Esophagus mucosa (tissue), 1 donor: ENCODE measurements at places on chromosomes 4 and X.

- ATAC-seq, result no peak
Observed at GRCh38 chrX:15160558-15161095, 109.3 kb downstream of the ASB9 start.

DNA sequence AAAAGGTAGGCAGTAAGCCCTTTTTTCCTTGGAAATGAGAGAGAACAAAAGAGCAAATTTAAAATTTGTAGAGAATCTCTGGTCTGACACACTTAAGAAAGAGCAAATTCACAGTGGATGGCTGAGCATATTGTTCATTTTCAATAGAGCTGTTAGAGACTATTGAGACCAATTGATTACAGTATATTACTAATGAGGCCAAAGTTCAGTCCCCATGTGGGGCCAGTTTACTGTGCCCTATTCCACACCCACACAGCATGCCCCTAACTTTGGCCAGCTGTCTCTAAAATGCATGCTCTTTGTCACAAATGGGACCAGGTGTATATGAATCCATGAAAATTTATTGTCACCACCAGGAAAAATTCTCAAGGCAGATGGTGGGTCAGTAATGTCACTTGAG, 470.5 kb downstream of the PCDH7 start:
- ATAC-seq, result no peak

DNA sequence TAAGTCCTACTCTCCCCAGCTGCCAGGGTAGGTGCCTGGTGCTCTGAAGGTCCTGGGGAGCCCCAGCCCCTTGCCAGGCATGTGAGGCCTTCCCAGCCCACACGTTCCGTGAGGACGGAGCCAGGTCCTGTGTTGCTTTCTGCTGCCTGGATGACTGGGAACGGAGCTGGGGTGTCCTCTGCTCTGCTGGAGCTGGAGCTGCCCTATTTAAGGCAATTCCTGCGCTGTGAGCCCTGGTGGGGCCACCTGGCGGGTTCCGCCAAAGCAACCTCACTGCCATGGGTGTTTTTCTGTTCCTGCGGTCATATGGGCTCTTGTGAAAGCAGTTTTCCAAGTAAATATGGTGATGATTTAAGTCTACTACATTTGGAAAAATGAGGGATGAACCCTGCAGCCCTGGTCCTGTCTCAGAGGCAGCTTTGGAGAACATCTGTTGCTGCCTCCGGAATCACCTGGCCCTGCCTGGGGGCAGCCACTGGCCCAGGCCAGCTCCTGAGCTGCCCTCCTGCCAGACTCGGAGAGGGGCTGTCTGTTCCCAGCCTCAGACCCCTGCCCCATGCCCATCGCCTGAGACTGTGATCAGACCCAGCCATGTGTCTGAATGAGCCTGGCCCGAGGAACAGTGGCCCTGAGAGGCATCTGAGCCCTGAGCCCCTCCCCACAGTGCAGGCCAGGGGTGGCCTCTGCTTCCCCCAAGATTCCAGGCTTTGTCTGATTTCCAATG, 33.2 kb downstream of the FGFRL1 start:
- no peak for ATAC-seq

GRCh38 chr4:148057984-148058859, 326.3 kb downstream of the ARHGAP10 start:
- no peak for ATAC-seq

- ATAC-seq, result no peak
Observed at GRCh38 chrX:23952984-23953907, 45.4 kb downstream of the CXorf58 start.

- no peak for ATAC-seq
Observed at GRCh38 chr4:173367285-173367684, 3.5 kb upstream of the SAP30 start.

- no peak for ATAC-seq
Observed at GRCh38 chr4:146842876-146843275, 102.8 kb downstream of the TTC29 start.

DNA sequence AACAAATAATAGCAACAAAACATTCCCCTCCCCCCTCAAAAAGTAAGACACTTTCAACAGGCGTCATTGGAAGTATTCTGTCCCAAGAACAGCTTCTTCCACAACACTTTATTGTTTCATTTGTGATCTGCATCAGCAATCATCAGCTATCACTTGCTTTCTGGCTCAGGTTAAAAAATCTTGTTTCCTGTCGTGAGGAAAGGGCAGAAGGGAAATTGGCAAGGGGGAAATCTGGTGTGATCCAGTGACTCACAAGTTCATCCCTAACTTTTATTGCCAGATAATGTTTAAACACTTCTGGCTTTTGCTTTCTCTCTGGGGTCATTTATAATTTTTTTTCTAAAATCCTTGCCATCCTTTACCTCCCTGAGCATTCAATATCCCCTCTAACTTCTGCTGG, 247.4 kb upstream of the GIMD1 start:
- no peak for ATAC-seq

- no peak for ATAC-seq
Observed at GRCh38 chr4:1204828-1205585, 32.6 kb upstream of the SPON2 start.

- ATAC-seq, result no peak
Observed at GRCh38 chrX:57651169-57651919, 28.7 kb downstream of the NLRP2B start.

GRCh38 chr4:34193451-34194154, 2050.7 kb downstream of the ARAP2 start:
- no peak for ATAC-seq

GRCh38 chr4:94626942-94627341, 130.8 kb upstream of the BMPR1B start:
- no peak for ATAC-seq

DNA sequence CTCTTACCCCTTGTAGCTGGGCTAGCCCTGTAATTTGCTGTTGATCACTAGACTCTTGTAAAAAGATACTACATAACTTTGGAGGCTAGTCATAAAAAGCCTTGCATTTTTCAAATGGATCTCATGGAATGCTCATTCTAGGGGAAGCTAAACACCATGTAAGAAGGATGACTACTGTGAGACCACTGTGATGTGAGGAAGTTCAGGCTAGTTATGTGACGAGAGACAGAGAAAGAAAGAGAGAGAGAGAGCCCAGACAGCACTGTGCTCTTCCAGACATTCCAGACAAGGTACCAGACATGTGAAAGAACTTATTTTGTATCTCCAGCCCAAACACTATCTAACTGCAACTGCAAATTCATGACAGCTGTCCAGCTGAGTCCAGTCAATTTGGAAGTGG, 404.6 kb upstream of the PITX2 start:
- ATAC-seq, result no peak

DNA sequence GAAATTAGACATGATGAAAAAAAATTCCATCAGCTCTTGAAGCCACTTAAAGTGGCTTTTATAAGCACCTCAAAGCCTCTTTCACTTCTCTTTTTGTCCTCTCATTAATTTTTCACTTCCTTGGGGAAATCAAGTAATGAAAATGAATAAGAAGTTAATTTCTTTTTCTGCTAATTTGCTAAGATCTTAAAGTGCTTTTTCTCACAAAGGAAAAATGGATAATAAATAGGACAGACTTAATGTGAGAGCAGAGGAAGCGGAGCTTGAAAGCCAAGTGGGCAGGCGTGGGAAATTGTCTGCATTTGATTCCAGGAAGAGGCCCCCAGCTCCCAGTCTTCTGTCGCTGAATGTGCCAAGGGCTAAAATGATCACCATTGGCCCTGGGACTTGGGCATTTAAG, 28.6 kb downstream of the CDS1 start:
- no peak for ATAC-seq

DNA sequence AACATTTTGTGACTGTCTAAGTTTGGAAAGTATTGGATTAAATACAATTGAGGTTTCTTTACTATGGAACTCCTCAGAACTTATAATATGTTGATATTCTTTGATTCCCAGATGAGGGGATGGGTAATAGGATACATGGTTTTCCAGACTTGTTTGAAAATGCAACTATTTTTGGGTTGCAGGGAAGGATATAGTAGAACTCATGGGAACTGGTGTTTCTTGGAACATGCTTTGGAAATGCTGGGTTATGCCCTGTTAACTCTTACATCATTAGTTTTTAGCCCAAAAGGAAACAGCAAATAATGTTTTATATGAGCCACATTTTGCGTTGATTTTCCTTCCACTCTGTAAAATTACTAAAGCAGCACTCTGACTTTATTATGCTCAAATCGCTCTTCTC, 41.9 kb downstream of the HPF1 start:
- no peak for ATAC-seq

DNA sequence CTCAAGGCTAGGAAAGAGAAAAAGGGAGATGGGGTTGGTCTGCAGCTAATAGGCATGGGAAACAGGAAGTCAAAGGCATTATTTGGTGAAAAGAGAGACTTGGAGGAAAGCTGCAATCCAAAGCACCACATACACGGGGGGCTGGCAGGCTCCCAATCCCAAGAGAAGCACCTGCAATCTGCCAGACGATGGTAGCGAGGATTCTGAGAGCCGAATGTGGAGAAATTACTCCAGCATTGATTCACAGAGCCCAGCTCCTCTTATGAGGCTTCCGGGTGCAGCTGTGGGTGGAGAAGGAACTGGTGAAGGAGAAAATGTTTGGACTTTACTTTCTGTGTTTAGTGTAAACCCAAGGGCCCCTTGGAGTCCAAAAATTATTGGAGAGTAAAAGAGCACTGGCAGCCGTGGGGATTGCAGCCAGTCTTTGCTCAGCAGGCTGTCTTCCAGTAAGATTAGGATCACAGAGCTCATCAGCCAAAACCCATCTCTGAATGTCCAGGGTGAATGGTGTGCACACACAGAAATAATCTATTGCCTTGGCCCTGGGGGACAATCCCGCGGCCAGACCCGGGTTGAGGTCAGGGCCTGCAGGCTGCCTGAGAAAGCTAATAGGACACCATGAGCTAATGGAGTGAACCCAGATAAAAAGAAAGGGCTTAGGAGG, 197.6 kb downstream of the KIT start:
- no peak for ATAC-seq

DNA sequence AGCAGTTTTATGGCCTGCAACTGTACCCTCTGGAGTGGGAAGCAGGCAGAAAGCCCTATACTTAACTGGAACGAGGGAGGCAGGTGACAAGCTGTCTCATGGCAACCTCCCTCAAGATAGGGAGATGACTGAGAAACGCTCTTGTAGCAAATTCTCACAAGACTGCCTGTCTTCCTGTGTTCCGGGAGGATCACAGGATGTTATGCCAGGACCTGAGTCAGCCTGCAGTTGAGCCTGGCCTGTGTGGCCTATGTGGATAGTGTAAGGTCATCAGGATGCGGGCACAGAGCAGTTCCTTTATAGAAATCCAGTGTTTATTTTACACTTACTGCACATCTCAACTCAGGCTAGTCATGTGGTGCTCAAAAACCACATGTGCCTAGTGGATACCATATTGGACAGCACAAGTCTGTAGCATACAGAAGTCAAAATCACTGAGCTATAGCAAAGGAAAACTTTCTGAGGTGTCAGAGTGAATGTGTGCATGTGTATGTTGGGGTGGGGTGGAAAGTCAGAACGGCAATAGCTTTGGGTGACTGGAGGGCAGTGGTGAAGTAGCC, 25.2 kb downstream of the TAF7L start:
- ATAC-seq, result no peak

DNA sequence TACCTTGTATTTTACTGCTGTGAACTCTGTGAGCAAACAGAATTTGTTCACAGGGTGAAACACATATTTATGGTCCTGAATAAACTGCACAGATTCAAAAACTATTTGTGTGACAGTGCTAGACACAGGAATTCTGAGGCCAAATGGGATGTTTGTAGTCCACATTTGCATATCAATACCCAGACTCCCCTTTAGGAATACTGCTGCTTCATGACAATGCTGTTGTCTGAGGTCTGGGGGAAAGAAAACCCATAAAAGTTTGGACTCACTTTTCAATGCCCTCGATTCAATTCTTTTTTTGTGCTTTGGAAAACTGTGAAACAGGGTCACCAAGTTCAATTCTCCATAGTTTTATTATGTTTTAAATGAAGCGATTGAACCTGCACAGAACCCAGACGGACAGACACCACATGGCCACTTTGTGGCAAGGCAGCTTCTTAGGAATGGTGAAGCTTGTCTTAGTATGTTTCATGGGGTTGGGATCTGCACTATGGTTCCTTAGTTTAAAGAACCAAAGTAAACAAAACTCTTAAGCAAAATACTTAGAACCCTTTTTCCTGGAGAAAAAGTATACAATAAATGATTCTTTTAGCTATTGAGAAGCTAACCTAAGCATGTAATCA, 92.3 kb upstream of the MAD2L1 start:
- no peak for ATAC-seq

- no peak for ATAC-seq
Observed at GRCh38 chrX:66002824-66003680, 36.8 kb downstream of the VSIG4 start.

- ATAC-seq, result no peak
Observed at GRCh38 chr4:2878346-2878745, 34.7 kb downstream of the ADD1 start.

- no peak for ATAC-seq
Observed at GRCh38 chrX:53089224-53089842, 4.6 kb upstream of the KANTR start.

DNA sequence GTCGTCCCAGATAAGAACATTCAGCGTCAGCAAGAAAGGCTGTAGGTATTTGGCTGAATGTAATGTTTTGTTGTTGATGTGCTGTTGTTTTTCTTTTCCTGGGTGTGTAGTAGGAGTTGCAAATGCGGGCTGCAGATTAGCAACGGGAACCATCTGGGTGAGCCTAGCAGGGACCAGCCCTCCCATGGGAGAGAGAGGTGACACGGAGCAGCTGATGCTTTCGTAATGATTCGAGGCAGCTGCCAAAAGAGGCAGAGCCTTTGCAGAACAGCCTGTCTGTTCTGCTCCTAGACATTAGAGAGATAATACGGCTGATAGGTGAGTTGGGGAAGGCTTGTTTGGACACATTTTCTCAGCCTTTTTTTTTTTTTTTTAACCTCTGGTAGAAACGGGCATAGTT, 25.3 kb downstream of the ARSF start:
- peak; percentile 92 for ATAC-seq

DNA sequence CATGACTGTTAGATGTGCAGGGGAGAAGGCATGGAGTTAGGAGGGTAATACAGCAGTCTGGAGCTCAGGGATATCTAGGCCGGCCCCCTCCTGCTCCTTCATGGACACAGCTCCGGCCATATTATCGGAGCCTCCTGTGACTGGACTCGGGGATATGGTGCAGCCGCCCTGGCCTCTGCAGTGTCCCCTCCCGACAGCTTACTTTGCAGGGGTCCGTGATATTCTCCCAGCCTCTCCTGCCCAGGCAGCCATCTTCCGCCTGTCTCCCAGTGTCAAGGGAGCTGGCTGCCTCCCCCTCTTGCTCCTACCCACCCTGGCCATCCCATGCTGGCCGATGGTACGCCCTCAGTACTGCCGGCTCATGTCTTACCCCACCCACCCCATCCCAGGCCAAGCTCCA, 19.9 kb upstream of the RNF4 start:
- no peak for ATAC-seq

GRCh38 chr4:29309050-29309449, 1411.1 kb upstream of the PCDH7 start:
- no peak for ATAC-seq

- ATAC-seq, result peak; percentile 72
Observed at GRCh38 chr4:8559524-8560264, 20.5 kb upstream of the GPR78 start.

DNA sequence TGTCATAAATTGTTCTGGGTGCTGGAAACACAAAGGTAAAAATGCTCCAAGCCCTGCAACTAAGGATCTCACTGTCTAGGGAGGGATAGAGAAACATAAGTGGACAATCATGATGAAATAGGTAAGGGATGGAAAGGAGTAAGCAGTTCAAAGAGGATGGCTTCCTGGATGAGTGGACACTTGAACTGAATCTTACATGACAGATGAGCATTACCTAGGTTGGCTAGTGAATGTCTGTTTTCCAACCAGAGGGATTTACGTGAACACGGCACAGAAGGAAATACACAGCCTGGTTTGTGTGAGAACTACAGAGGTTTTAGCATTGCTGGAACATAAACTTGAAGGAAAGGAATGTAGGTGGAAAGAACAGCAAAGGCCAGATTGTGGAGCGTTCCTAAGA, 150.2 kb upstream of the GALNT7 start:
- ATAC-seq, result no peak
